Activated T-helper 1 cell treated with anti-CD3 and anti-CD28 coated beads, Interleukin-12 subunit alpha, Interleukin-12 subunit beta, Interleukin-2, Interleukin-4 antibody, amounts not matched to agents 30 ng/mL and 10 ng/mL and 1 ng/mL, durations not matched to agents 14 hours and 24 hours and 36 hours (primary cell): ENCODE measurements at places on chromosomes 5 and 9. TPM values are rescaled to one million over a fixed set of nuclear protein-coding genes. Genes with fewer than 3 reads are reported as not detected.

CCDC180 gene
- 0.83 and 2.4 TPM in 2 replicates for total RNA-seq

EQTN gene
- not detected in 2 replicates for total RNA-seq

DNA sequence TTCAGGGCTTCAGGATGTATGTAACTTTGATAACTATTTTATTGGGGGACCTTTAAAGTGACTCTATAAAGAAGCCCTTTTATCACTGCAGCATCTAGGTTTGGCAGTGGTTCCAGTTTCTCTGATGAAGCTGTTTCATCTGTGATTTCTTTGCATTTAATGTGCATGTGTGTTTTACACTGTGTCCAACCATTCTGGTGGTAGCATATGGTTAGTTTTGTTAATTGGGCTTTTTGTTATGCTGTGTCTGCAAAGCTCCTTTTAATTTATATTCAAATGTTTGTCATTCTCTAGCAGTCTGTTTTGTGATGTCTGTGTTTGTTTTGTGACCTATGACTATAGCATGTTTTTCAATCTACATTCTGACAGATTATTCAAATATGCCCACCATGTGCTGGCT lies 294.8 kb downstream of the DNAH5 start:
- DNase-seq: no peak

GRCh38 chr5:109743041-109743531 lies 53.4 kb downstream of the MAN2A1 start:
- no peak for DNase-seq

- no peak for DNase-seq
Measured at GRCh38 chr9:134379831-134380365, 53.6 kb downstream of the RXRA start.

GRCh38 chr5:82295144-82295543 lies 17.0 kb upstream of the RPS23 start:
- DNase-seq: no peak

DNA sequence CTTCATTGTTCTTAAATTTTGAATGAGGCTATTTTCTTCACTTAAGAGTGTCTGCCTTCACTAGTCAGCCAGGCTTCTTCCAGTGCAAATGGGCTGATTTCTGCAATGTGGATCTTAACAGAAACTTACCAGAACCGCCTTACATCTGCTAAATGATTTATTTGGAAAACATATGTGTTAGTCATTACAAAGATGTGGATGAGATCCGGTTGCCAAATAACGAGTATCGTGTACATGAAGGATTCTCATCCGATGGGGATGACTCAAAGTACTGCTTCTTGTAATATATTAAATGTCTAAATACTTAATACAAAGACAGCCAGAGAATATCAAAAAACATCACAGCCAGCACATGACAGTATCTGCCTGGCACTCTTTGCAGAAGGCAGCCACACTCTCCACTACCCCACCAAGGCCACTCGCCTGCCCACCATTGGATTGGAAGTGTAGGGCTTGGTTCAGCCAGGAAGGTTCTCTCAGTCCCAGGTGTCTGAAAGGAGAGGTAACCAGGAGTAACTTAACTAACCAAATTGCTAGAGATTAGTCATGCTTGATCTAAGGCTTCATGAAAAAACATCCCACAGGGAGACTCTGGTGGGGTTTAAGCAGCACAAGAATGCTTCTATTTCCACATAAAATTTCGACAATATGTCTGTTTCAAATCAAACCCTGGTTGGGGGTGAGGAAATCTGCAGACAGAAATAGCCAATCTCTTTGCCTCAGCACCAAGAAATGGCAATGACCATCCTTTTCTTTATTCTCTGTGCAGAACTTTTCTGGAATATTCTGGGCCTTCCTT lies 174.8 kb downstream of the GADD45G start:
- DNase-seq: no peak

DNA sequence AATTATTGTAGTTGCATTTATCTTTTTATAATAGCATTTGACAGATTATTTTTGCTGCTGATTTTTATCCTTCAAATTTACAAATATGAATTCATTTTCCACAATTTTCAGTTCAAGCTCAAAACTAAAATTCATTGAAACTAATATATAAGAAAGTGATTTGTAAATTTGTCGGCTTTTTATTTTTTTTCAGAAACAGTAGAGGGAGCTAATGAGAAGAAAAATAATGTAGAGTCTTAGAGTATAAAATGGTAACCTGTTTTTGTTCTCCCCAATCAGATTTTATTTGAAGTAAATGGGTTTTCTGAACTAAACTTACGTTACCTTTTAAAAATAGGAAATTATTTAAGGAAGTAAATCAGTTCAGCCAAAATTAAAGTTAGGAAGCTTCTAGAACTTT lies 19.2 kb downstream of the PRRC1 start:
- DNase-seq: no peak
